SK-N-MC (cell line): ENCODE measurements at places on chromosomes 11 and 22.

DNA sequence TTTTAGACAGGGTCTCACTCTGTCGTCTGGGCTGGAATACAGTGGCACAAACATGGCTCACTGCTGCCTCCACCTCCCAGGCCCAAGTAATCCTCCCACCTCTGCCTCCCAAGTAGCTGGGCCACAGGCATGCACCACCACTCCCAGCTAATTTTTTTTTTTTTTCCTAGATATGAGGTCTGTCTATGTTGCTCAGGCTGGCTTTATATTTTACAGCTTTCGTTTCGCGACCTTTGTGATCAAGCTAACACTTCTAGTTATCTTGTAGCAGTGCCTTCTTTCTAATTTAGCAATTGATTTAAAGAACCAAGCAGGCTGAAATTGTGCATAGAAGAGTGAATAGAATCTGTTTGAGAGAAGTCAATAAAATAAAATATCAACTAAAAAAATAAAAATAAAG, 11.3 kb downstream of the CKAP5 start:
- DNase-seq, result no peak

DNA sequence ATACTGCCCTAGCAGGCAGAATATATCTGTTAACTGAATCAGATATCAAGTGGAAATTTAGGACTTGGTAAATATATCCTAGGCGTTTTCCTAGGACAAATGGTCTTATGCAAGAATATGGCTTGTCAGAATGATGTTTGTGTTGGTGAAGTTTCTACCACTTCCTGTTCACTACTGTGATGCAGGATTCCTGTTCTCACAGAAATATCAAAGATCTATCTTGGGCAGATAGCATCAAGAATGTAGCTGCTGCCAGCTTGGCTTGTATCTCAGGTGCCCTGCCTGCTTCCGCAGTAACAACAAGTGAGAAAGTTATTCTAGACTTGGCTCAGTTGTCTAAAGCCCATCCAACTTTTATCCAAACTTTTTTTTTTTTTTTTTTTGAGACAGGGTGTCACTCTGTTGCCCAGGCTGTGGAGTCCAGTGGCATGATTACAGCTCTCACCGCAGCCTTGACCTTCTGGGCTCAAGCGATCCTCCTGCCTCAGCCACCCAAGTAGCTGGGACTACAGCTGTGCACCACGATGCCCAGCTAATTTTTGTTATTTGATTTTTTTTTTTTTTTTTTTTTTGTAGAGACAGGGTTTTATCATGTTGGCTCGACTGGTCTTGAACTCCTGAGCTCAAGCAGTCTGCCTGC, 61.3 kb downstream of the PPME1 start:
- no peak for DNase-seq

- no peak for DNase-seq
These were observed 65.8 kb upstream of the WNT7B start for GRCh38 chr22:46042786-46043185.

- no peak for DNase-seq
These were observed 6.3 kb upstream of the NDUFV1 start for GRCh38 chr11:67600324-67601029.

DNA sequence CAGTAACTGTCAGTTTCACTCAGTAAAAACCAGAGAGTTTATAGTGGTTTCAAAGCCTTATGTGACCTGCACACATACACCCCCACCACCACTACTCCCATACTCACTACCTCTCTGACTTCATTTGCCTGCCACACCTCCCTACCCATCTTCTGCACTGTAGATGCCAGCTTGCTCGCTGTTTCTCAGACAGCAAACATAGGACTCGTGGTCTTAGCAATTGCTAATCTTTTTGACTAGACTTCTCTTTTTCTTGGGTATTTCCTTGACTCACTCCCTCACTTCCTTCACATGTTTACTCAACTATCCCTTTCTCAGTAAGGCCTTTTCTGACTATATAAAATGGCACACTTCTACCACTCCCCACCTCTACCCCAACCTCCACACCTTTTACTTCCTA, 27.8 kb downstream of the CEP295 start:
- no peak for DNase-seq

- no peak for DNase-seq
These were observed 5.6 kb downstream of the DUSP18 start for GRCh38 chr22:30662040-30662439.

GRCh38 chr11:45045683-45046471, 95.2 kb upstream of the TP53I11 start:
- DNase-seq, result no peak

DNA sequence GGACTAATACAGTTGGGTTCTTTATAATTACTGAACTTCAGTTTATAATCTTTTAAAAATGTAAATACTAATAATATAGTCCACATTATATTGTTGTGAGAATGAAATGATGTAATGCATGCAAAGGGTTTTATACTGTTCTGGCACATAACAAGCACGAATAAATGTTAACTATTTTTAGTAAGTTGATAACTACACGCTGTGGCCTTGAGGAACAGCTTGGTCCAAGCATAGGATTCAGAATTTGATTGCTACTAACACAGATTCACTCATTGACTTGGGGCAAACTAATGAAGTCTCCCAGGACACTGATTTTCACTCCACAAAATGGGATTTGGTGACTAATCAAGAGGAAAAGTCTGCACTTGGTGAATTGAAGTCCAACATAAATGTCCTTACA, 38.3 kb downstream of the KCNA4 start:
- DNase-seq, result no peak
